A549 treated with Hydrocortisone at 1 μM for 4 hours (cell line): ENCODE measurements at places on chromosomes 16 and 17. TPM values are rescaled to one million over a fixed set of nuclear protein-coding genes. Genes with fewer than 3 reads are reported as not detected.

Gene SCARF1
- 0.18 to 0.38 TPM (median 0.21 TPM) in 5 replicates for total RNA-seq

Gene RAI1
- 35.9 to 48.3 TPM (median 38.7 TPM) in 5 replicates for total RNA-seq

Gene KRTAP4-6
- total RNA-seq = not detected in 5 replicates

Gene C16orf92
- not detected in 5 replicates for total RNA-seq

Gene CFAP97D1
- total RNA-seq = 0.02 to 0.03 TPM (median 0.03 TPM) in 3 of 5 replicates, not detected in the others

Gene PITPNM3
- total RNA-seq = 1.7 to 2.8 TPM (median 2.1 TPM) in 5 replicates

Gene KRT9
- not detected in 5 replicates for total RNA-seq

Gene LRRC37B
- 9.4 to 10.7 TPM (median 9.9 TPM) in 5 replicates for total RNA-seq

Gene RNF222
- total RNA-seq = not detected in 5 replicates

Gene BEAN1
- 4.3 to 7.4 TPM (median 5.4 TPM) in 5 replicates for total RNA-seq

Gene INCA1
- 1.1 to 2.0 TPM (median 1.8 TPM) in 5 replicates for total RNA-seq

Gene CCL17
- not detected in 5 replicates for total RNA-seq

Gene PROCA1
- 0.93 to 1.2 TPM (median 1.2 TPM) in 5 replicates for total RNA-seq

Gene KRT33A
- not detected in 5 replicates for total RNA-seq

Gene THOC6
- 27.8 to 35.7 TPM (median 33.0 TPM) in 5 replicates for total RNA-seq

Gene IGSF6
- total RNA-seq = not detected in 5 replicates

Gene PRSS36
- total RNA-seq = 0.84 to 1.9 TPM (median 1.1 TPM) in 5 replicates

Gene MRC2
- total RNA-seq = 36.2 to 55.9 TPM (median 49.5 TPM) in 5 replicates

Gene ARL17A
- total RNA-seq = 3.1 to 4.8 TPM (median 3.8 TPM) in 5 replicates

Gene MYLK3
- 0.01 to 0.10 TPM (median 0.02 TPM) in 5 replicates for total RNA-seq

Gene BCO1
- total RNA-seq = 0.63 to 1.3 TPM (median 0.97 TPM) in 5 replicates

Gene GNPTG
- 28.2 to 37.3 TPM (median 36.1 TPM) in 5 replicates for total RNA-seq

Gene SREBF1
- total RNA-seq = 70.0 to 74.0 TPM (median 73.6 TPM) in 5 replicates

Gene PLCD3
- total RNA-seq = 150 to 181 TPM (median 175 TPM) in 5 replicates

Gene ITGB3
- total RNA-seq = 2.5 to 7.1 TPM (median 5.0 TPM) in 5 replicates

Gene PRSS33
- total RNA-seq = not detected in 5 replicates

Gene RAMP2
- 0.75 to 1.2 TPM (median 1.0 TPM) in 5 replicates for total RNA-seq

Gene PDIA2
- total RNA-seq = 0.48 to 0.86 TPM (median 0.68 TPM) in 5 replicates

Gene ALOX12B
- 1.2 to 1.6 TPM (median 1.4 TPM) in 5 replicates for total RNA-seq

Gene C1QTNF8
- 0.08 TPM in 1 of 5 replicates, not detected in the others for total RNA-seq

Gene CD300H
- 0.27 to 0.63 TPM (median 0.40 TPM) in 4 of 5 replicates, not detected in the other for total RNA-seq

Gene OMG
- not detected in 5 replicates for total RNA-seq

Gene FXR2
- 52.5 to 56.7 TPM (median 54.4 TPM) in 5 replicates for total RNA-seq

Gene PIRT
- total RNA-seq = not detected in 5 replicates

Gene SHISA9
- 0.01 to 0.13 TPM (median 0.07 TPM) in 5 replicates for total RNA-seq

Gene KRT40
- not detected in 5 replicates for total RNA-seq

Gene ITGAX
- total RNA-seq = 1.0 to 1.5 TPM (median 1.1 TPM) in 5 replicates

Gene LITAF
- total RNA-seq = 179 to 192 TPM (median 186 TPM) in 5 replicates

Gene DNAI2
- 0.05 to 0.06 TPM in 2 of 5 replicates, not detected in the others for total RNA-seq

Gene ICAM2
- not detected in 5 replicates for total RNA-seq

Gene ABCA6
- total RNA-seq = 0.03 to 0.16 TPM in 2 of 5 replicates, not detected in the others

Gene SPN
- total RNA-seq = 0.02 TPM in 1 of 5 replicates, not detected in the others

Gene CACNG5
- 0.16 TPM in 1 of 5 replicates, not detected in the others for total RNA-seq

Gene KRT16
- total RNA-seq = 0.51 to 1.3 TPM (median 1.1 TPM) in 5 replicates
